ENCODE measurements at places on chromosomes 3 and 15.

DNA sequence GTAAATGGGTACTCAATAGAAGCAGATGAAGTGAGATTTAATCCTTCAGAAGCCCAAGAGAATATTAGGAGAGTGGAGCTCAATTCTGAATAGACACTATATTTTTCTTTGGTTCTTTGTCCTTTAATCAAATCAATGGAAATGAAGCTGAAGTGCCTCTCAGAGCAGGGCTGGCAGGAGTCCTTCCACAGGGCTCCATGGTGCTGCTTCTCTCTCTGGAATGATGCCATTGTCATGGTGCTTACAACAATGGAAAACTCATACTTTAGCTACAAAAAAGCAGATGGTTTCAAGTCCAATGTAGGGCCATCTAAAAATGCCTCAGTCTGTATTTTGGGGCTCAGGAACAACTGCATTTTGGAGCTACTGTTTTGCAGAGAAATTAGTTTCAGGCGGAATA, 125.1 kb downstream of the SNRK start:
- no peak for DNase-seq

GRCh38 chr3:31635545-31635944, 102.8 kb downstream of the STT3B start:
- no peak for DNase-seq

- no peak for DNase-seq
Observed at GRCh38 chr15:79496838-79497237, 64.7 kb downstream of the MINAR1 start.

DNA sequence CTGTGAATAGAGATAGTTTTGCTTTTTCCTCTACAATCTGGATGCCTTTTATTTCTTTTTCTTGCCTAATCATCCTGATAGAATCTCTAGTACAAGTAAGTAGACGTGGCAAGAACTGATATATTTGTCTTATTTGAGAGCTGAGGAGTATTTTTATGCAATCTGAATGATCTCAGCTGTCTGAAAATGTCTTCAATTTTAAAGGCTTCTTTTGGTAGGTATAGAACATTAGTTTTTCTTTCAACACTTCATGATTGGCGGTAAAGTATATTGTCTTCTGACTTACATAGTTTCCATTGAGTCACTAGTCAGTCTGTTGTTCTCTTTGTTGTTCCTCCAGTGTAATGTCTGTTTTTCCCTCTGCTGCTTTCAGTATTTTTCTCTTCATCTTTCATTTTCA, 31.3 kb downstream of the MGA start:
- DNase-seq = no peak

DNA sequence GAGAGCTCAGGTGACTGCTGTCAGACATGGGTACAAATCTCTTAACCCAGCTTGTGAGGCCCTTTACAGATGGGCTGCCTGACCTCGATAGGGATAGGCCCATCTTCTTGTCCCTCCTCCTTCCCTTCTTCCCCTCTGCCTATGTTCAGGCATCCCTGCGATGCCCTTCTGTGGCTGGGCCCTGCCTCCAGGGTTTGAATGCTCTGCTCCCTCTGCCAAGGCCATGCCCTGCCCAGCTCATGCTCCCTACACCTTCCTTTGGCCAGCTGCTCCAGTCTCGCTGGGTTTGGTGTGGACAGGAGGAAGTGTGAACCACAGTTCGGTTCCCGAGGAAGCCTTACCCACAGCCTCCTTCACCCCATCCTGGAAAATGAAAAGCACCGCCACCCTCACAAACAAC, 4.3 kb downstream of the FYCO1 start:
- no peak for DNase-seq

GRCh38 chr15:50162969-50163718, 18.9 kb upstream of the SLC27A2 start:
- no peak for DNase-seq

DNA sequence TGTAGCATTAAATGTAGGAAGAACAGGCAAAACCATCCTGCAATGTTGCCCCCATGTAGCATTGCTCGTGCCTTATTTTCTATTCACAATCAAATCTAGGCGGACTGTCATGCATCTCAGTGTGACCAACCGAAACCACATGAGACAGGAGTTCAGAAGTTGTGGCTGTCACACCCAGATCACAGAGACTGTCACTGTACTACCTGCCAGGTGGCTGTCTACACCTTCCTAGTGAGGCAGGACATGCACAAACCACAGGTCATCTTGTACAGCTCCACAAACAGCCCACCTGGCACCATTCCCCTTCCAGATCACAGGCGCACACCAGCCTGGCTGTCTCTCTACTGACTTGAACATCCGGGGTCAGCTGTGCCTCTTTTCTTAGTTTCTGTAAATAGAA, 392.8 kb downstream of the OCA2 start:
- no peak for DNase-seq

All from effector memory CD8-positive, alpha-beta T cell (primary cell).